ENCODE measurements at places on chromosomes 7 and 10.

GRCh38 chr7:28093623-28094232, 86.9 kb downstream of the JAZF1 start:
- peak; percentile 91 for DNase-seq

GRCh38 chr7:96179341-96179740, 142.6 kb downstream of the SLC25A13 start:
- DNase-seq = no peak

DNA sequence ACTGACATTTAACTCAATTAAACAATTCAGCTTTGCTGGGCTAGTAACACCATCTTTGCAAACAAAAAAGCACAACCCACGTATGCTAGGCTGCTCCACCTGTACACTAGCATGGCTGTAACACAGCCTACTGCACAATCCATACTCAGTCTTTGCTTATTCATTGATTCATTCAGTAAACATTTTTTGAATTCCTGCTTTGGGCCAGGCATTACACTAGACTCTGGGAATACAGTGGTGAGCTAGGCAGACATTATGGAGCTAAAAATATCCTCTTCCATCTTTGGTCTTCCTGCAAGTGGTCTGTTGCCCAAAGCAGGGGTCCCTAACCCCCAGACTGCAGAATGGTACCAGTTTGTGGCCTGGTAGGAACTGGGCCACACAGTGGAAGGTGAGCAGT, 9.9 kb downstream of the CNNM1 start:
- DNase-seq = no peak

GRCh38 chr10:63653747-63654146, 132.5 kb downstream of the REEP3 start:
- no peak for DNase-seq

DNA sequence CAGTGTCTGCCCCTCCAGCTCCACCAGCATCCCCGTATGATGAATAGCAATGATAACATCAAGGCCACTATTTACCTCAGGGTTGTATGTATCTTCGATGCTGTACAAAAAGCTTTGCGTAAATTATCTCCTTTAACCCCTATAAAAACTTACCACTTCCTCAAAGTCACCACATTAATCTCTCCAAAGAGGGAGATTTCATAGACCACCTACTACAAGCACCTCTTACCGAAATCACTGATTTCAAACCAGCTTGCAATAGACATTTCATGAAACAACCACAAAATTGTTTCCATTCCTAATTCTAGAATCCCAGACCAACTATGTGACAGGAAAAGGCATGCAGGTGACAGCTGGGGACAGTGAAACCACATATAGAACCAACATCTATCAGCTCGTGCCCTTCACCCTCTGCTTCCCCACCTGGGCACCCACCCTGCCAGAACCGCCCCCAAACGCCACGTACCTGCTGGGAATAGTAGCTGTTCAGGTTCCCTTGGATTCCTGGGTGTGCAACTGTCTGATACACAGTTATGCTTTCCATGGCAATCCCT, 20.1 kb upstream of the MMP21 start:
- DNase-seq = no peak

DNA sequence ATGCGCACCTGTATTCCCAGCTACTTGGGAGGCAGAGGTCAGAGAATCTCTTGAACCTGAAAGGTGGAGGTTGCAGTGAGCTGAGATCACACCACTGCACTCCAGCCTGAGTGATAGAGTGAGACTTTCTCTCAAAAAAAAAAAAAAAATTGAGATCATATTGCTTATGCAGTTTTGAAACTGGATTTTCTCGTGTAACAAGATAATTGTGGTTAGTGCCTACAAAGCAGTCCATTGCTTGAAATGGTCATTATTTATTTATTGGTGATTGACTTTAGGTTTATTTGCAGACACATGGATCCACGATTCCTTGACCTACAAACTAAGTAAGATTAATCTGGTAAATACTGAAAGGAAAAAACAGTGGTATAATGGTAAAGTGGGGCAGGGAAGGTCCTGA, 149.8 kb downstream of the TAX1BP1 start:
- DNase-seq = no peak

GRCh38 chr7:1149351-1149794, 10.6 kb downstream of the ZFAND2A start:
- no peak for DNase-seq

- DNase-seq = no peak
Measured at GRCh38 chr10:24603333-24603732, 120.4 kb downstream of the ARHGAP21 start.

- DNase-seq = no peak
Measured at GRCh38 chr7:135978624-135979023, 1.5 kb upstream of the MTPN start.

GRCh38 chr7:34761627-34762026, 103.6 kb downstream of the NPSR1 start:
- DNase-seq = no peak

DNA sequence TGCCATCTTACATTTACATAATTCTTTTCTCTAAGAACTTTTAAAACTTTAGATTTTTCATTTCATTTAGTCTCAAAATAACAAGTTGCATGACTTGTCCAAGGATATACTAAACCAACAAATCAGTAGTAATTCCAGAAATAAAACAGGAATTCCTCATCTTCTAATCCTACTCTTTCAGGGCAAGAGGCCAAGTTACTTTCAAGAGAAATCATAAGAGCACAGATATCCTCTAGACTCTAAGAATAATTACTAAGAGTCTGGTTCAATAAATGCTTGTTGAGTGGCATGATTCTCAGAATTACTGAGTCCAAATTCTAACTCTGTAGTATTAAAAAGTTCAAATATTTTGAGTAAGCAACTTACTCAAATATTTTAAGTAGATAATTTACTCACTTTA, 12.9 kb downstream of the PDZD8 start:
- DNase-seq = no peak

- no peak for DNase-seq
Measured at GRCh38 chr7:150731916-150732315, 5.3 kb upstream of the GIMAP5 start.

DNA sequence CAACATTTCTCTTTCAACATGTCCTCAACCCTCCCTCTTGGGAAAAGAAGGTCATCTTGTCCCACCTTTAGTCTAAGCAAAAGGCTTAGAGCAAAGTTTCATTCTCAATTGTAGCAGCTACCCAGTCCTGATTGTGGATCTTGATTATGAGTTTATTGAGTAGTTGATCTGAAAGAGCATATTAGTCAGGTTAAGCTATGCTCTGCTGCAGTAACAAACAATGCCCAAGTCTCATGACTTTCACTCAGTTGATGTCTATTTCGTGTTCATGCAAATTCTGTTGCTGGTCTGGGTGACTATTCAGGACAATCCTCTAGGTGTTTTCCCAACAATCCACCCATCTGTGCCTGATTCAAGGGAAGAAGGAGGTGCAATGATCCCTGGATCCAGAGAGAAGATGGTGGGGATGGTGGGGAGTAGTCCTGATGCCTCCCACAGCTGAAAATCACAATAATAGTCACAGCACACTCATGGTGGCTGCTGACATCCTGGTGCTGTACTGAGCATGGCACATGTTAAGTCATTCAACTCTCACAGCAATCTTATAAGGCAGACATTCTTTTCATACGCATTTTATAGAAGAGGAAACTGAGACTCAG, 54.7 kb downstream of the NPTX2 start:
- DNase-seq = no peak

GRCh38 chr10:11551916-11552602, 59.4 kb downstream of the USP6NL start:
- peak; percentile 57 for DNase-seq

DNA sequence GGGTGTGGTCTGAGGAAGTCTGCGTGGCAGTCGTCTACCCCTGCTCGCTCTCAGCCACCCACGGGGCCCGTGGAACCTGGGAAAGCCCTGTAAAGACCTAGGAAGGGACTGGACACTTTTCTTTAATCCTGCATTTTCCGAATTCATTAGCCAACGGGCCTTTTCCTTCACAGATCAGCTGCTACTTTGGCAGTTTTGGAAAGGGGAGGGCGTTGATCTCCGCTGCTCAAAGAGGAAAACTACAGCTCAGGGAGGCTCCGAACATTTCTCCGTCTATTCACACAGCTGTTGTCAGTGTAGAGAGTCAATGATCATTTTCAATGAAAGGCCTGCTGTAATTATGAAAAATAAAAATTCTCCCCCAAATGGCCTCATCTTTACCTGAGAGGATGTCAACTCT, 450.1 kb upstream of the MKI67 start:
- DNase-seq = no peak

Data from HAP-1 (cell line).